ENCODE measurements at places on chromosomes 1 and 21. TPM values are rescaled to one million over a fixed set of nuclear protein-coding genes. Genes with fewer than 3 reads are reported as not detected.

DNA sequence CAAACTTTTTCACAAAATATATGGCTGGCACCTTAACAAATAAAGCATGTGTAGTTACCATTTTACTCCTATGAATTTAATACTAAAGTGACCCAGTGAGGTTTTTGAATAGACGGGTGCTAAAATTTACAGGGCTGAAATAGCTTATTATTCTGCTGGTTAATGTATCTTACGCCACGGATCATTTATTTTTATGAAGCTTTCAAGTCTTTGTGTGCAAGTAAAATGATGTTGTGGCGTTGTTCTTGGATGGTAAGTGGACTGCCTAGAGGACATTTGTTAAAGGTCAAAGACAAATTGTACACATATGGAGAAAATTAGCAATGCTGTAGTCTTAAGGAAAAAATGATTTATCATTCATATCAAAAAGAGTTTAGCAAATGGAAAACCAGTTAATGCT is 22.8 kb downstream of the INSL5 start:
- H3K36me3 ChIP-seq: no peaks in the 10 kb centered on the region
- H3K4me3 ChIP-seq: no peak overlapping the region
- H3K27me3 ChIP-seq: no peaks in the 10 kb centered on the region
- H3K4me1 ChIP-seq: no peaks in the 10 kb centered on the region
- no peak for DNase-seq
- no peak overlapping the region for H3K27ac ChIP-seq

Gene IQGAP3
- 1.4 TPM for total RNA-seq

GRCh38 chr1:26220199-26220912 is 13.6 kb upstream of the CEP85 start:
- H3K36me3 ChIP-seq: no peaks in the 10 kb centered on the region
- H3K27me3 ChIP-seq: no peaks in the 10 kb centered on the region
- H3K4me3 ChIP-seq: no peak overlapping the region

DNA sequence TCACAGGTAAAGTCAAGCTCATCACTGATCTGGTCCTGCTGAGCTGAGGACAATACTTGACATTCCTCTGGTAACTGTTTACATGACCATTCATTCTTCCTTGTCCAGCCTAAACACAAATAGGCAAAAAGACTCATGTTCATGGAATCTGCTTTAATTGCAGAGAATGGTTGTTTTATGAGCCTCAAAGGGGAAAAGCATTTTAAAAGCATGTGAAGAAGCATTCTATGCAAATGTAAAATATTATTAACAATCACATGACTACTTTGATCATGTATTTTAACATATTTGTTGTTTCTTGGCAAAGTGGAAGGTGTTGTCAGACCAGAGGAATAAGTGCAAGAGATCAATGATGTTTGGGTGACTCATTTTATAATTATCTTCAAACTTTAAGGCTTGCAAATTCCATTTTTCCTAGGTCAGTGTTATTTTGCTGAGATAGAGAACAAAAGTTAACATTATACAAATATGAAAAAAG is 133.7 kb downstream of the RUNX1 start:
- H3K27ac ChIP-seq: no peak overlapping the region
- no peaks in the 10 kb centered on the region for H3K4me1 ChIP-seq
- no peak overlapping the region for H3K4me3 ChIP-seq

GRCh38 chr1:218659911-218660677 is 315.0 kb downstream of the TGFB2 start:
- H3K4me1 ChIP-seq: no peaks in the 10 kb centered on the region
- no peaks in the 10 kb centered on the region for H3K27me3 ChIP-seq
- no peak overlapping the region for H3K27ac ChIP-seq
- H3K4me3 ChIP-seq: no peak overlapping the region

Gene HES3
- not detected for total RNA-seq
